ENCODE measurements at places on chromosomes 3 and 15.

DNA sequence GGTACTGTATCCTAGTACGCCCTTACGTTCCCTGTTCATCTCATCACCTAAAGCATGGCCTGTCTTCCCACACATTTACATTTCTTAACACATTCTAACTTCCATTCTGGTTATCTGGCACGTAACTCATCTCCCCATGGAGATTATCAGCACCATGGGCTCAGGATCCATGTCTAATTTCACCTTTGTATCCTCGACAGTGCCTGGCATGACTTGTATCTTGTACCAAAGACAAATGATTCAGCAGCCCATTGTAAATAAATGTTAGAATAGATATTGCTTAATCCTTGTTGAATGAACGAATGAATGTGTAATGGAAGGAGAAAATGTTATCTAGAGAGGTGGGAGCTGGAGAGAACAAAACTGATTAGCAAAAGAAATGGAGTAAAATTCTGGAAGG lies 69.7 kb upstream of the TPM1 start:
- DNase-seq, result no peak

DNA sequence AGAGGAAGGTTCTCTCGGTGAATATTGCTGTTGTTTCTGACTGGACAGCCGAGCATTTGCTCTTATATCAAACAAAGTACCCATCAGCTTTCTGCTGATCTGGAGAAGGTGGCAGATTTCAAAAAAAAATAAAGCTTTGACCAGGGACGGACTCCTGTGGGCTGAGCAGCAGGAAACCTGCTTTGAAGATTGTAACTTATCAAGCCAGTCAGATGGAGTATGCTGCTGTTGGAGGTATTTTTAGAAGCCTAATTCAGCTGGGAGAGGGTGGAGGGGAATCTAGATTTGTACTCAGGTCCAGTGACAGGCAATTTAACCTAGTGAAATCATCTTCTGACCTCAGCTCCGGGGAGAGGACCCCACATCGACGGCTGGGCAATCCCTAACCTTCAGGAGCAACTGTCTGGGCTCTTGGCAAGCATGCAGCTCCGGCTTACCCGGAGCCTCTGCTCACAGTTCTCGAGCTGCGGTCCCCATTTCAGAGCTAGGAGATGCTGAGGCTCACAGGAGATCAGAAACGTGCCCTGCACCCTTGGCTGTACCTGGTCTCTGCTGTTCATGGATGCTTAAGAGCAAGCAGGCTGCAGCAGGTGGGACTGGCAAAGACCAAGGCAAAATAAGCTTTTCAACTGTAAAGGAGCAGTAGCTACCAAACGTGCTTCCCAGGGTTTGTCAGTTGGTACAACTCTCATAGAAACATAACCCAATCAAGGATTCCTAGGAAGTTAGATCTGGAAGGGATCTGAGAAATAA lies 89.3 kb upstream of the ST8SIA2 start:
- DNase-seq, result no peak

DNA sequence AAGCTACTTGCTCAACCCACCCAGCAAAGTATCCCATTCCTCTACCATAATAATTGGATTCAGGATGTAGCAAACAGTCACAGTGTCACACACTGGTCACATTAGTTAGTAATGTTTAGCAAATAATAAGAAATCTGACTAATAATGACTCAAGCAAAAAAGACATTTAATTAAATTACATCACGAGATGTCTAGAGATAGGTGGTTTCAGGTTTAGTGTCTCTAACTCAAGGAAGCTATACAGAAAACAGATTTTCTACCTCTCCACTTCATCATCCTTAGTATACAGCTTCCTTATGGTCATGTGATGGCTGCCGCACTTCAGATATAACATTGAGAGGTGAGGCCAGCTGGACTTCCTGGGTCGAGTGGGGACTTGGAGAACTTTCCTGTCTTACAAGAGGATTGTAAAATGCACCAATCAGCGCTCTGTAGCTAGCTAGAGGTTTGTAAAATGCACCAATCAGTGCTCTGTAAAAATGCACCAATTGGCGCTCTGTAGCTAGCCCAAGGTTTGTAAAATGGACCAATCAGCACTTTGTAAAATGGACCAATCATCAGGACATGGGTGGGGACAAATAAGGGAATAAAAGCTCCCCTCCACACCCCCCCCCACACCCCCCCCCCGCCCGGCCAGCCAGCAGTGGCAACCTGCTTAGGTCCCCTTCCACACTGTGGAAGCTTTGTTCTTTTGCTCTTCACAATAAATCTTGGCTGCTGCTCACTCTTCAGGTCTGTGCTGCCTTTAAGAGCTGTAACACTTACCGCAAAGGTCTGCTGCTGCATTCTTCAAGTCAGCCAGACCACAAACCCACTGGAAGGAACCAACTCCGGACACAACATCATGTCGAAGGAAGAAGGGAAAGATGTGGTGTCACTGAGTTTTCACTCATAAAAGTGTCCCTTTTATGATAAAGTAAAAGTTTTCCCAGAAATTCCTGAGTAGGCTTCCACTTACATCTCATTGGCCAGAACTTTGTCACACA lies 24.9 kb upstream of the ARPIN start:
- DNase-seq, result no peak

DNA sequence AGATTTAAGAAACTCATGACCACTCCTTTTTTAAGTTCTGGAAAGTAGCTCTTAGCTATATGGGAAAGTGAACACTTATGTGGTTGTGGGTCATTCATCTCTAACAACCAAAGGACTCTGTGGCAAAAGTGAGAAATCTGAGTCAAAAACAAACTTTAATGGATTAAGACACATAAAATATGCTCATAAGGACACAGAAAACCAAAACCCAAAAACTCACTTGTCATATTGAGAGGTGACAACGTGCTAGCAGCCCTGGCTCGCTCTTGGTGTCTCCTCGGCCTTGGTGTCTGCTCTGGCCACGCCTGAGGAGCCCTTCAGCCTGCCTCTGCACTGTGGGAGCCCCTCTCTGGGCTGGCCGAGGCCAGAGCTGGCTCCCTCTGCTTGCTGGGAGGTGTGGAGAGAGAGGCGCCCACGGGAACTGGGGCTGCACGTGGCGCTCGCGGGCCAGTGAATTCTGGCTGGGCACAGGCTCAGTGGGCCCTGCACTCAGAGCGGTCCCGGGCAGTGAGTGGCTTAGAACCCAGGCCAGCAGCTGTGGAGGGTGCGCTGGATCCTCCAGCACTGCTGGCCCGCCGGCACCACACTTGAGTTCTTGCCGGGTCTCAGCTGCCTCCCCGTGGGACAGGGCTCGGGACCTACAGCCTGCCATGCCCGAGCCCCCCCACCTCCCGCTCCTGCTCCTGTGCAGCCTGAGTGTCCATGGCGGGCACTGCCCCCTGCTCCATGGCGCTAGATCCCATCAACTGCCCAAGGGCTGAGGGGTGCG lies 30.3 kb upstream of the SKIL start:
- DNase-seq, result no peak

DNA sequence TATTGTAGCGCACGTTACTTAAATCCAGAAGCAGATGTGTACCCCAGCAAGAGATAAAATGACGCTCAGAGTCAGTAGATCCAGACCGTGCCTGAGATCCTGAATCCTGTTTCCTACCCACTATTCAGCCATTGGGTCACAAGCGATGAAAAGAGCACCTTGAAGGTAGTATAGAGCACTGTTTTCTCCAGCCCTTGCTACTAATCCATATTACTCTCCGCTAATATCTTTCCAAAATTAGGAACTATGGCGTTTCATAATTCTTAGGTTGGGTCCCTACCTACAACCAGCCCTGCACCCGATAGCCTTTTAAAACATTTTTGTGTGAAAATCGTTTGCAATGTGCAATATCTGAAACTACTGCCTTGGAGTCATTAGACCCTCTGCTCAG lies 596 bp downstream of the BTD start:
- DNase-seq, result no peak

DNA sequence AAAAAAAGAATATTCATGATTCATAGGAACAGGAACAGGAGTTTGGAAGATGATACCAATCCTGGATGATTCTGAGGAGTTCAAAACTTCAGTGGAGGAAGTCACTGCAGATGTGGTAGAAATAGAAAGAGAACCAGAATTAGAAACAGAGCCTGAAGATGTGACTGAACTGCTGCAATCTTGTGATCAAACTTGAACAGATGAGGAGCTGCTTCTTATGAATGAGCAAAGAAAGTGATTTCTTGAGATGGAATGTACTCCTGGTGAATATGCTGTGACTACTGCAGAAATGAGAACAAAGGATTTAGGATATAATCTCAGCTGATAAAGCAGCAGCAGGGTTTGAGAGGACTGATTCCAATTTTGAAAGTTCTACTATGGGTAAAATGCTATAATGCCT lies 72.7 kb downstream of the GSK3B start:
- DNase-seq, result no peak

- DNase-seq, result no peak
Measured at GRCh38 chr3:127847236-127847720, 25.0 kb upstream of the MGLL start.

- no peak for DNase-seq
Measured at GRCh38 chr3:29064085-29064484, 216.8 kb upstream of the RBMS3 start.

GRCh38 chr15:81224232-81224631 lies 27.6 kb downstream of the IL16 start:
- DNase-seq, result no peak

DNA sequence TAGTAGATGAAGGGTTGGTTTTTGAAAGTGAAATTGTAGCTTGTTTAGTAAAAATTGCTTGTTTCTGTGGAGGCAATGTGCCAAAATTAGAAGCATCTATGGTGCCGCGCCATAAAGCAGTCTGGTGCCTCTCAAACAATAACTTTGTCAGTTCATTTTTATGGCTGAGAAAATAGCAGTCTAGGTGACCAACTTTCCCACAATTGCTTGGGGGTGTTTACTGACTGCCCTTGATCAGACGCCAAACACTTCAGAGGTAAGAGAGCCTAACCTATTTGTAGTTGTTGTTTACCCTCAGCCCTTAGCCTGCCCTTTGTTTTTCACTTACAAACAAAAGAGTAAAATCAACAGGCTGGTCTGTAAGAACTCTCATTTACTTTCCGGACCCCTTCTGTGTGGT lies 174.5 kb downstream of the FNDC3B start:
- no peak for DNase-seq

DNA sequence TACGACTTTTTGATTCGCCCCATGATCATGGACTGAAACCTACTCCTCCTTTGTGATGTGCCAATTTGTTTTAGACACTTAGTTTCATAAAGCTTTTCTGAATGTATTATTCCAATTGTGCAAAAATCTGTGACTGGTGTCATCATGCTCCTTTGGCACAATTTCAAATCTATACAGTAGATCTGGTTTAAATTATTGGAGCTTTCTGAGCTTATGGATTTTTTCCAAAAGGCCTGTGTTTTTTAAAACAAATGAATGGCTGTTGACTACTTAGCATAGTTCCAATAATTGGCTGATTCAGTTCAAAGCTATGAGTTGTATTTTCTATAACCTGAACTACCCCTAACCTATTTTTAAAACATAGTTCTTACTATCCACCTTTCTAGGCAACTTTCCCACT lies 282.7 kb downstream of the CNTN3 start:
- no peak for DNase-seq

DNA sequence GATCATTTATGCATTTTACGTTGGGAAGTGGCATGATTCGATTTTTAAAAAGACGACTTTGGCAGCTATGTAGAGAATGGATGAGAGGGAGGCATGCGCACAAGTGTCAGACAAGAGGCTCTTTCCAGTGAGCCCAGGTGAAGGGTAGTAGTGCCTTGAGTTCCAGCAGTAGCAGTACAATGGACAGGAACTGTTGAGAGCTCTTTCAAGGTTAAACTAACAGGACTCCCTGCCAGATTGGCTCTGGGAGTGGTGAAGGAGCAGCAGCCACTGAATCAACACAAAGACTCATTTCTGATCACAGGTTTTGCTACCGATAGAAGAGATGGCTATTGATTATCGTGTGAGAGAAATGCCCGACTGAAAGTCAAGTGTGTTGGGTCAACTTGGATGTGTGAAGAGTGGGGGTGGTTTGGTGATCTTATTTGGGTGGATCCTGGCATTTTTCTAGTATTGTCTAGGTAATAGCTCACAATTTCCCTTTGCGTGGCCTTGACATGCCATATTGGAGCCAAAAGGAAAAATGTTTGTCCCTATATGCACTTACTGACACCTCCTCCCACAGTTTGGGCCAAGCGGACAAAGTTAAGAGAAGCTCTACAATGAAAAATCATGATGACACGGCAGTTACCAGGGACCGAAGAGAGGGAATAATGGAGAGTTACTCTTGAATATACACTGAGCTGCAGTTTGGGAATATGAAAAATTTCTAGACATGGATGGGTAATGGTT lies 81.6 kb upstream of the MDFIC2 start:
- peak; percentile 5 for DNase-seq

DNA sequence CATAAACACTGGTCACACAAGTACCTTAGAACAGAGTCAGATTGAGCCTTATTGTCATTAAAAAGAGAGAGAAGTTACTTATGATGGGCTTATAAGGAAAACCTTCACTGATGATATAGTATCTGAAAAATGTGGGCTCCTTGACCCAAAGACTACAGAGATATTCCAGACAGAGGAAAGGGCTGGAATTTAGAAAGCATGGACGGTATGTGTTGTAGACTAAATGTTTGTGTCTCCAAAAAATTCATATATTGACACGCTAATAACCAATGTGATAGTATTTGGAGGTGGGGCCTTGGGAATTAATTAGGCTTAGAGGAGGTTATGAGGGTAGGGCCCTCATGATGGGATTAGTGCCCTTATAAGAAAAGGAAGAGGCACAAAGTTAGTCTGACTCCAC lies 61.0 kb upstream of the DAZL start:
- no peak for DNase-seq

DNA sequence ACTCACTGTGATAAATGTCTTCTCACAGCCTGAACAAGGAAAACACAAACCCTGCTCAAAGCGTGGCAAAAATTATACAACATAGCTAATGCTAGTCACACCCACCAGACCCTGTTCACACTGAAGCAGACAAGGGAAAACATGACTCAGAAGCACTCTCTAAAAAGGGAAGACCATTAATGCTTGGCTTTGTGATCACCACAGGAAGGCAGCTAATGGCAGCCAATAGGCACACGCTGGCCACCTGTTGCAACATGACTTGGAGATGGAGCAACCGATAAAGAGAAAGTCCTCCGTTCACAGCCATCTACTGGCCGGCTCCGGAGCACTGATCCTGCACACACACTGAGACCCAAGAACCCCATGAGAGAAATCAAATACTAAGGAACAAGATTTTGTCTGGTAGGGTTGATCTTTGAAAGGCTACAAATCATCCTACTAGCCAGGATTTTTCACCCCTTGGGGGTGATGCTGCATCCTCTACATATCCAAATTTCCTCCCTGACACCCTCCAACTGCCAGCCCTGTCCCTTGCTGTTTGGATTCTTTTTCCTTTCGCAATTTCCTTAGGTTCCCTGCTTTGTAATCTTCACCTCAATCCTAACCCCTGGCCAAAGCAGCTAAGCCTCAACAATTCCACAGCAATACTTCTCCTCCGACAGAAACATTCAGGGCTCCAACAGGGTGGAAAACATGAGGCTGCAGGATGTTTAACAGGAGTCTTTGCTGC lies 3.2 kb downstream of the ZXDC start:
- DNase-seq, result peak; percentile 94

GRCh38 chr3:168066882-168067281 lies 28.8 kb downstream of the GOLIM4 start:
- no peak for DNase-seq

DNA sequence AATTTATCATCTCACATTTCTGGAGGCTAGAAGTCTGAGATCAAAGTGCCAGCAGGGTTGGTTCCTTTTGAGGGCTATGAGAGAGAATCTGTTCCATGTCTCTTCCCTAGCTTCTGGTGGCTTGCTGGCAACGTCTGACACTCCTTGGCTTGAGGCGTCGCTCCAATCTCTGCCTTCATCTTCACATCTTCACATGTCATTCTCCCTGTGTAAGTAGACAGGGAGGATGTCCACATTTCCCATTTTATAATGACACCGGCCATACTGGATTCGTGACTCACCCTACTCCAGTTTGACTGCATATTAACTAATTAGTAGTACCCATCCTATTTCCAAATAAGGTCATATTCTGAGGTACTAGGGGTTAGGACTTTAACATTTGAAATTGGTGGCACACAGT lies 17.5 kb upstream of the ARHGAP31 start:
- DNase-seq, result no peak

Measured in HepG2 (cell line).